Hematopoietic multipotent progenitor cell (in vitro differentiated cells): ENCODE measurements at places on chromosomes 2 and 18. TPM values are rescaled to one million over a fixed set of nuclear protein-coding genes. Genes with fewer than 3 reads are reported as not detected.
A peak's percentile ranks its signal among the peaks of the same experiment; 100 is the strongest.

ALPP gene
- 0.27 TPM for total RNA-seq

ANKRD23 gene
- total RNA-seq, result 6.2 TPM

TUBA3E gene
- not detected for total RNA-seq

HOXD12 gene
- not detected for total RNA-seq

G6PC2 gene
- under 0.01 TPM for total RNA-seq

GPR39 gene
- total RNA-seq, result under 0.01 TPM

GBX2 gene
- total RNA-seq, result not detected

TMEM163 gene
- 17.2 TPM for total RNA-seq

SPHKAP gene
- total RNA-seq, result not detected

MEX3C gene
- total RNA-seq, result 41.7 TPM

SPATA3 gene
- total RNA-seq, result not detected

FAM161A gene
- 1.1 TPM for total RNA-seq

CCDC68 gene
- total RNA-seq, result not detected

GKN1 gene
- total RNA-seq, result not detected

FAM110C gene
- under 0.01 TPM for total RNA-seq

DNA sequence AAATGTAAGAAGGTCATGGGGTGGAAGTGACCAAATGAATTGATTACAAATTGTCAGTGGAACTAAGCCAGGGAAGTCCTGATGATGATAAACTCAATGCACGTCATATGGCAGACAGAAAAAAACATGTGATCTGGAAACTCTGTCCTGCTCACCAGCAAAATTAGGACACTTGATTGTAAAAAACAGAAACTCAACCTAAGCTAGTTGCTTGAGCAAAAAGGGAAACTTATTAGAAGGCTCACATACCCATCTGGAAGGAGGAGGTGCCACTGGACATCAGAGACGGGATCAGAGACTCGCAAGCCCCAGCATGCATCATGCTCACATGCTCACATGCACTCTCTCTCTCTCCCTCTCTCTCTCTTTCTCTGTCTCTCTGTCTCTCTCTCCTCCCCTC, 96.8 kb downstream of the SP3 start:
- no peak for DNase-seq

GRCh38 chr2:233331536-233331935, 22.8 kb upstream of the DGKD start:
- peak; percentile 57 for DNase-seq

DNA sequence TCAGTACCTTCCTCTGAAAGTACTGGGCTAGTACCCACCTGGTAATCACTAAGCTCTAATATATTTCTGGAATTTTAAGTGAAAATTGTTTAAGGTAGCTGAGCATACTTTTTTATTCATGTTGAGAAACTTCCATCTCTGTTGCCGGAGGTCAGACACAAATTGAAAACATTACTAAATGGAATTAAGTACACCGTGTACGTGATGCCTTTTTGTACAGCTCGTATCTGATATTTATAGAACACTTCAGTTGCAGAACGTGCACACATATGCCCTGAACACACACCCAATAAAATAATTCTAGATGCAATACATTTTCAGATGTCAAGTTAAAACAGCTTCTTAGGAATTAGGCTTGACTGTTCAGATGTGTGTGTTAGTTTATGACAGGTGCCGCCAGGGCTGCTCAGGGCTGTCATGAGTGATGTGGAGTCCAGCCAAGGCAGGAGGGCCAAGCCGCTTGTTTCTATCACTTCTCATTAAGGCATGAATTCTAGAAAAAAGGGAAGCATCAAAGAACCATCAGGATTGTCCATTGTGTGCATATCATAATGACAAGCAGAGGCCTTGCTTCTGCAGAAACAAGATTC, 80.9 kb upstream of the FOSL2 start:
- DNase-seq, result no peak

DNA sequence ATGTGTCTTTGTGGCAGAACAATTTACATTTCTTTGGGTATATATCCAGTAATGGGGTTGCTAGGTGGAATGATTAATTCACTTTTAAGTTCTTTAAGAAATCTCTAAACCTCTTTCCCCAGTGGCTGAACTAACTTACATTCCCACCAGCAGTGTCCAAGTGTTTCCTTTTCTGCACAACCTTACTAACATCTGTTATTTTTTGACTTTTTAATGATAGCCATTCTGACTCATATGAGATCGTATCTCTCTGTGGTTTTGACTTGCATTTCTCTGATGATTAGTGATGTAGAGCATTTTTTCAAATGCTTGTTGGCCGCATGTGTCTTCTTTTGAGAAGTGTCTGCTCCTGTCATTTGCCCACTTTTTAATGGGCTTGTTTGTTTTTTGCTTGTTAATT, 43.1 kb upstream of the PTH2R start:
- no peak for DNase-seq

GRCh38 chr2:7096726-7097352, 179.6 kb downstream of the RNF144A start:
- DNase-seq, result no peak

GRCh38 chr2:105590780-105591660, 153.7 kb upstream of the NCK2 start:
- DNase-seq, result no peak

DNA sequence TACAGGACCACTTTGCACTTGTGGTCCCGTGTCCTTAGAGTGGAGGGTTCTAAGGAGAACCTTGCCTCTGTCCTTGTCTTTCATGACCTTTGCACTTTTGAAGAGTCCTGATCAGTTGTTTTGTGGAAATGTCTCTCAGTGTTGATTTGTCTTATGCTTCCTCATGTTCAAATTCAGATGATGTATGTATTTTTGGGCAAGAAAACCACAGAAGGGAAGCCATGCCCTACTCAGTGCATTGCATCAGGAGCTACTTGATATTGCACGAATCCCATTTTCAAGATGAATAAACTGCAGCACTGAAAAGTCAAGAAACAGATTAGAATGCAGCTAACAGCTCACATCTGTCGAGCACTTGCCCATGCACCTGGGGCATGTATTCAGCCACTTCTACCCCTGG, 152.2 kb downstream of the INHBB start:
- no peak for DNase-seq

GRCh38 chr2:189576396-189576795, 4.2 kb downstream of the SLC40A1 start:
- no peak for DNase-seq

DNA sequence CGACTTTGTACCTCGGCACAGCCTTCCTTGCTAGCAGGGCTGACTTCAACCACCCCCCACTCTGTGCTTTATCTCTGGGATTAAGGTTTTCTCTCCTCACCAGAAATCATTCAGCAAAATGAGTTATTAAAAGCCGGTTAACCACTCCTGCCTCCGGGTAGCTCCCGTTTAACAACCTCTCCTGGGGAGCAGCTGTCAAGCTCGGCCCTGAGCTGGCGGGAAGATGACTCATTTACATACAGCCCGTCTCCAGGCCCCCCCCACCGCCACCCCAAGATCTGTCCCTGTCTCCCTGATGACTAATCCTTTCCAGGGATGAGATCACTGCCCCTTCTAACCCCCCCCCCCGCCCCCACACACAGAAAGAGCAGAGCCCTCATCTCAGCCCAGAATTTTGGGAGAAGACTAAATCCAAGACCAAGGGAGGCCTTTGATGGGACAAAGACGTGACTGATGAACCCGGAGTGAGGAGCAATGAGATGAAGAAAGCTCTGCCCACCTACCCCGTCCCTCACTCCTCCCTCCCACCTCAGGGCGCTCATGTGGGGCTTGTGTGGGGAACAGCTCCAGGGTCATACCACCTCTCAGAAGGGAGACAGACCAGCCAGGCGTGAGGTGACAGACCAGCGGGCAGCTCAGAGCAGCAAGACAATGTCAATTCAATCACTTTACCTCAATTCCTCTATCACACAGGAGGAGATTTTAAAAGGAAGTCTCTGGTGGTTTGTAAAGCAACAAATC, 131.4 kb downstream of the MSH2 start:
- no peak for DNase-seq

GRCh38 chr2:57376985-57377384, 669.6 kb upstream of the VRK2 start:
- DNase-seq, result peak; percentile 22

DNA sequence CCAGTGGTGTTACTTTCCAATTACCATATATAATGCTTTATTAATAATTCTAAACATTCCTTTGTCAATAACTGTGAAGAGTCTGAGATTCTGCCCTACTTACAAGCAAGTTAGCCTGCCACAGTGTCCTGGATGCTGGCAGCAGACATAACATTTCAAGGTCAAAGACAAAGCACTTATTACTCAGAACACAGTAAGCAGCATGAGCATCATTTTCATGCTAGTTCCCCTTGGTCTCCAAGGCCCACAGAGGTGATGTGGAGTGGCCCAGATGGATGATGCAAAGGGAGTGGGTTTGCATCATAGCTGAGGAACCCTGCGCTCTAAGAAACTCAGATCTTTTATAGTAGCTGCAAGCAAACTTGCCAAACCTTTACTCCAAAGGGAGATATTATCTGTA, 349.7 kb downstream of the ZEB2 start:
- no peak for DNase-seq

GRCh38 chr2:18741191-18741590, 151.8 kb upstream of the NT5C1B start:
- no peak for DNase-seq

DNA sequence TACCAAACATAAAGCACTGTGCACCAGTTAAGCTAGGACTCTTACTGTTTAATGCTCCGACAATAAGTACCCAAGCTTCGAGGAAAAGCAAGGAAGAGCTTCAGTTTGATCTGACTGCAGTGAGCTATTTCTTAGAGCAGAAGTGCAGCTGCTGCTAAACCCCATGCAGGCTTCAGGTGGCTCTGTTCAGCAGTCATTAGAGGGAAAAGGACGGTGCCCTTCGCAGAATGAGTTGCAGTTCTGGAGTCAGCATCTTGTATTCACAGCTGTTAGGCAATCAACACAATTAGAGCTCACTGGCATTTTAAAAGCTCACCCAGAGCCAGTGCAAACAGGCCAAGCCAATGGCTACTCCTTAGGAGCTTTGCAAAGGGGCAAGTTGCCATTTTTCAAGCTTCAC, 1.5 kb upstream of the CERKL start:
- no peak for DNase-seq

DNA sequence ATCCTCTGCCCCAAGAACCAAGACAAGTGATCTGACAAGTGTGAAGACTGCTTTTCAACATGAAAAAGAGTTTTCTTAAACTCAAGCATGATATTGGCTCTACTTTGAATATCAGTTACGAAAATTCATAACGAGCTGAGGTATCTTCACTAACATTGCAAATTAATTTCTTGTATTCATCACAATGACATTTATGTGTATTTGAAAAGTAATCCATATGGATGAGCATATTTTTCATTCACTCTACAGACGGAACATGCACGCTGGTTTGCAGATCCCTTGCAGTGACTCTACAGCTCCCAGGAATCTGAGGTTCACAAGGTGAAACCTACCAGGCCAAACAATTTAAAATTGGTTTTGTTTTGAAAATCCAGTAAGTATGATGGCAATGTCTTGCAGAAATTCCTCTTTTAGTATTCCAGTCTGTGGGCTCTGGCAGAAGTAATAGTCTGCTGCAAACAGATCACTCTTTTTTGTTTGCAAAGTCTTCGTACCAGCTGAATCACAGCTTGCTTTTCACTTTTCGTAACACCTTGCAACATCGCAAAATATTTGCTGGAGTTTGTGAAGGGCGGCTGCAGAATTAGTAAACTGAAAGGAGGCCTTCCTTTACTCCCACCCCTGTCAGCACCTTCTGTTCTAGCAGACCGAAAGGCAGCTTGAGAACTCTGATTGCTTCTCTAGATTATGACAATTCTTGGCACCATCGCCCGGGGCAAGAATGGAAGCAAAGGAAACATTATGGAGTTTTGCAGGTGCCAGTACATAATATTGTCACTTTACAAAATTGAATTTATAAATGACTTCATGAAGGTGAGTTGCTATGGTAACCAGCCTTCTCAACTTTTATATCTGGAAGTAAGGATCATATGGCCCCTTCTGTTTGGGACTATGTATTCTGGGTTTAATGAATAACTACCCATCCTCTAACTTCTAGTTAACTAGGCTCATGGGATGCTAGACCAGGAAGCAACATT, 168.7 kb downstream of the TMEM247 start:
- no peak for DNase-seq

GRCh38 chr2:199984755-199985154, 29.4 kb downstream of the MAIP1 start:
- DNase-seq, result no peak

DNA sequence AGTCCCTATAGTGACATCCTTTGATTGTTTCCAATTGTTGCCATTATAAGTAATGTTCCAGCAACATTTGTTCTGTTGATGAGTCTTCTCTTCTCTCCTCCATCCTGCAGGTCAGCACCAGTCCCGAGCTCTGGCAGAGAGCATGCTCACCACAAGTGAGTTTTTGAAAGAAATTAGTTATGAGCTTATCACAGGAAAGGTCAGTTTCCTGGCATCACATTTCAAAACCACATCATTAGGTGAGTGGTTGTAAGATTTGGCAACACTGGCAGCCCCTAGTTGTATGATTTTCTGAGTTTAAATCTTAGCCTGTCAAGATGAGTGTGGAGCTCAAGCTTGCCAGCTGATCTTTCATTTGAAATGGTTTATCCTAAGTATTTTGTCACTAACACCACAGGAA, 149.6 kb downstream of the ESCO1 start:
- DNase-seq, result no peak

GRCh38 chr2:126894082-126894481, 4.6 kb upstream of the TEX51 start:
- DNase-seq, result no peak

DNA sequence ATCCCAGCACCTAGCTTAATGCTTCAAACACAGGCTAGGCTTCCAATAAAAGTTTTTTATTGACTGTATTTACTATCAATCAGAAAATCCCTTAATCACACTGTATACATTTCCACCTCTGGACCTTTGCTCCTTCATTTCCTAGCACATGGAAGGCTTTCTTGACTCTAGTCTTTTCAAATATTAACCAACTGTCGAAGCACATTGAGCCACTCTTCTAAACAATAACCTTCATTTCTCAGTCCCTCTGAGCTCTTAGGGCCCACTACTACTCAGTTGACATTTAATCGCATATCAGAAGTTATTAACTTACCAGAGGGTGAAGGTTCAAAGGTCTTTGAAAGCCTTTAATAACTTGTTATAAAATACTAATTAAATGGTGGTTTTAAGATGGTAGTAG, 37.4 kb downstream of the CERKL start:
- no peak for DNase-seq

DNA sequence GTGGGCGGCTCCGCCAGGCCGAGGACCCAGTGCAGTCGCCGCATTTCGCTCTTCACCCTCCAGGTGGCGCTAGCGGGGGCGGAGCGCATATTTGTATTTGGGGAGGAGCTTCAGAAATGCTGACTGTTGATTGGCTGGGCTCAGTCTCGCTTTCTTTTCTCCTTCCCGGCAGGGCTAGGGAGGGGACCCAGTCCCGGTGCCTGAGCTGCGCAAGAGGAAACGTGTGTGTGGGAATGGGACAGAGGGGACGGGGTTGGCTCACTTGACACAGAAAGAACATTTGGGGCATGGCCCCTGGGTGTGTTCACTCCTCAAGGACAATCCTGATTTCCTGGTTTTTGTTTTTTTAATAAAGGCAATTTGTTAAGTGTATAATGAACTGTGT, 20.3 kb upstream of the DNMT3A start:
- peak; percentile 90 for DNase-seq

DNA sequence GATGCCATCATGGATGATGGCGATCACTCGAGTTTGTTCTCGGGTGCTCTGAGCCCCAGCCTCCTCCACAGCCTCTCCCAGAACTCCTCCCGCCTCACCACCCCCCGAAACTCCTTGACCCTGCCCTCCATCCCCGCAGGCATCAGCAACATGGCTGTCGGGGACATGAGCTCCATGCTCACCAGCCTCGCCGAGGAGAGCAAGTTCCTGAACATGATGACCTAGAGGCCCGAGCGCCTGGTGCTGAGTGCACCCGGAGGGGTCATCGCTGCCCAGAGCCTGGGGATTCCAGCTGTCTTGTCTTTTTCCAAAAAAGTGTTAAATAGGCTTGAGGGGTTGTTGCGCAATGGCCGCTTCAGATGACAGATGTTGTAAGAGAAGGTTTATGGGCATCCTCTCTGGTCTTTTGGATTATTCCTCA, 254.8 kb downstream of the GLI2 start:
- DNase-seq, result no peak
